GOT3 (cell line): ENCODE measurements at places on chromosomes 16 and 17.

- DNase-seq, result no peak
Observed at GRCh38 chr16:86987746-86988670, 329.2 kb downstream of the C16orf95 start.

- no peak for DNase-seq
Observed at GRCh38 chr17:17706140-17707060, 25.1 kb downstream of the RAI1 start.

DNA sequence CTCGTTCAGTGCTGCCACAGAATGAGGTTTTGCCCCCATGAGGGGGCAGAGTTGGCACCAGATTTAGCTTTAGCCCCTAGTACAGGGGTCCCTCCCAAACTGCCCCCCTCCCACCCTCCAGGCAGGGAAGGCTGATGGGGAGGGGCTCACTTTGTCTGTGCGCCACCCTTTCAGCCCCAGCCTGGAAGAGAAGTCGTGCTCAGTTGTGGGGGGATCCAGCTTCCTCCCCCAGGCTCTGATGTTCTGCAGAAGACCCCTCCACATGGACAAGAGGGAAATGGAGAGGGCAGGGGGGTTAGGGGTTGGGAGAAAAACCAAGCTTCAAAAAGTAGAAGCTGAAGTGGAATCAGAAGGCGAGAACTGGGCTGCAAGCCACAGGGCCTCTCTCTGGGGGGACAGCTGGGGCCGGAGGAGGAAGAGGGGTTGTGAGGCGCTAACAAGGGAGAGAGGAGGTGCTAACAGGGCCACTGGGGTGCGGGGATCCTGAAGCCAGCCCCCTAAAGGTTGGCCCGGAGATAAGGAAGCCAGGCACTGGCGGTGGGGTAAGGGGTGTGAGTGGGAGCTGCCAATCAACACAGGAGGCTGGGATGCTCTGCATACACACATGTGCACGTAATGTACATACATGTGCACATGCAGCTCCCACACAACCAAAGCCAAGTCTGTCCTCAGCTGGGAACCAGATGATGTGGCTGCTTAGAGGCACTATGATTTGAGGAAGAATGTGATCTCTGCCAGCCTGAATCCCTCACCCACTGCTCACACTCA is 7.0 kb upstream of the TMEM92 start:
- no peak for DNase-seq

- DNase-seq, result no peak
Observed at GRCh38 chr17:67983383-67983688, 12.9 kb downstream of the C17orf58 start.

GRCh38 chr16:62079236-62079635 is 43.0 kb upstream of the CDH8 start:
- DNase-seq, result no peak

DNA sequence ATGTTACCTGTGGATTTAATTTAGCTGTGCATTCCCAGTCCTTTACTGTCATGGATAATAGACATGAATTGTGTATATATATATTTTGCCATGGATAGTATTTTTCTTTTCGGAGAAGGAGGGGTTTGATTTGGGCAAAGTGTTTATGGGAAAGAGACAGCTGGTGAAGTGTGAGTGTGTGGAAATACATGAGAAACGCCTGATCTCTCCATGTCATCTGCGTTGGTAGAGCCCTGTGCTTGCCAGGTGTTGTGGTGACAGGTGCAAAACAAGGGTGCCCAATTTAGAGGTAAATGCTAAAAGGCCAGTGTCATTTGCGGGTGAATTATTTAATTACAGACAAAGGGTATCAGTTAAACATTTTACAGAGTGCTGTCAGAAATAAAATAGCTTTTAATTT is 23.4 kb downstream of the NDEL1 start:
- no peak for DNase-seq

DNA sequence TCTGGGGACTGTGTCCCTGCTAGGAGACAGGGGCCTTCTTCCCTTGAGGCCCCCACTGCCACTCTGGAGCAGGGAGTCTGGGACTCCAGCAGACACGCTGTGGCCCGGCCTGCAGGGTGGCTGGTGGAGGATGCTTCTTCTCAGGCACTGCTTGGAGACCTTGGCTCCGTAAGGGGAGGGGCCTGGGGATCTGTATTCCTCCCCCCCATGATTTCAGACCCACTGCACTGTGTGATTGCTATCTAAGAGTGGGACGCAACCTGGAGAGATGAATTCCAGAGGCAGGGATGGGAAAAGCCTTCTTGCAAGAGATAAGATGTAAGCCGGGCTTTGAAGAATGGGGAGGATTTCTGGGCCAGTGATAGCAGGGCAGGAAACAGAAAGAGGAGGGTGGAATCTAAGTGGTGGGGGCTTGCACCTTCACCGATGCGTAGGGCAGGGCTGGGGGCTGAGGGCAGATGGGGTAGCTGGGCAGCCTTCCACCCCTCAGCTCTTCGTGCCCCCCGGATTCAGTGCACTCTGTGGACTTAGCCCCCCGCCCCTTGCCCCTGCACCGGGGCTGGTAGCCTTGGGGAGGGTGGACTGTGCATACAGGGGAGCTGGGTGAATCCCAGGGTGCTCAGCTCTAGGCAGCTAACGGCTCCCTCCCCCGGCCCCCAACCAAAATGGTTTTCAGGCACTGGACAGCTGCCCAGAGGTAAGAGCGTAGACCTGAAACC is 5.2 kb upstream of the GSE1 start:
- DNase-seq, result no peak

GRCh38 chr17:39737206-39737759 is 455 bp upstream of the GRB7 start:
- no peak for DNase-seq

- no peak for DNase-seq
Observed at GRCh38 chr17:75327757-75328156, 38.5 kb upstream of the SLC25A19 start.
